ENCODE measurements at places on chromosomes 12 and 14.

- no peak for DNase-seq
Observed at GRCh38 chr12:112419297-112420133, 768 bp downstream of the PTPN11 start.

GRCh38 chr12:124445121-124445718 is 122.2 kb downstream of the NCOR2 start:
- no peak for DNase-seq

DNA sequence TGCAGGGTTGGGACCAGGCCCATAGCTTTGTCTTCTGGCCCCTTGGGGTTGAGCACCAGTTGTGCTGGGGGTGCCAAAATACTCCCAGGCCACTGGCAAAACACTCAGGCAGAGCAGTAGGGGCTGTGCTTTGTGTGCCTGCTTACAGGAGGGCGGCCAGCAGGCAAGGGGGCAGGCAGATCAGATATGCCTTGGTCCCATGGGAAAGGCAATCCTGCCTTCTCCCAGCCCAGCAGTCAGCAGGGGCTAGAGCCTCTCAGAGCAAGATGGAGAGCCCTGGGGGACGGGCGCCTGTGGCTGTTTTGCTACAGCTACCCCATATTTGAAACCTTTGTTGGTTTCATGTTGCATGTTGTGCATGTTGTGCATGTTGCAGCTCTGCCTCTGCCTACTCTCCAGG is 36.2 kb upstream of the TMX1 start:
- DNase-seq, result no peak

GRCh38 chr14:81516986-81517797 is 16.5 kb downstream of the SEL1L start:
- DNase-seq, result no peak

DNA sequence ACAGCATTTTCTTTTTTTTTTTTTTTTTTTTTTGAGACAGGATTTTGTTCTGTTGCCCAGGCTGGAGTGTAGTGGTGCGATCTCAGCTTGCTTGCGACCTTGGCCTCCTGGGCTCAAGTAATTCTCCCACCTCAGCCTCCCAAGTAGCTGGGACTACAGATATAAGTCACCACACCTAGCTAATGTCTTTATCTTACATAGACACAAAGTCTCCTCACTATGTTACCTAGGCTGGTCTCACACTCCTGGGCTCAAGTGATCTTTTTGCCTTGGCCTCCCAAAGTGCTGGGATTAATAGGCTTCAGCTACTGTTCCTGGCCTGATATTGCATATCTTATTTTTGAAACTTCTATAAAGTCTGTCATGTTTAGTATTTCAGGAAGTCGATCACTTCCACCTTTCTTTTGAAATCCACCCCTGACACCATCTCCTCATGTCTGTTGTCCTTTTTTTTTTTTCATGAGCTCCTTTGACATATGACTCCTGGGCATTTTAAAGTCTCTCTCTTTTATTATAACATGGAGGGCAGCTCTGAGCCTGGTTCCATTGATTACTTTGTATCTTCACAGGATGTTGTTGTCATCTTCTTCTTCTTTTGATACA is 5.9 kb upstream of the A2ML1 start:
- no peak for DNase-seq

DNA sequence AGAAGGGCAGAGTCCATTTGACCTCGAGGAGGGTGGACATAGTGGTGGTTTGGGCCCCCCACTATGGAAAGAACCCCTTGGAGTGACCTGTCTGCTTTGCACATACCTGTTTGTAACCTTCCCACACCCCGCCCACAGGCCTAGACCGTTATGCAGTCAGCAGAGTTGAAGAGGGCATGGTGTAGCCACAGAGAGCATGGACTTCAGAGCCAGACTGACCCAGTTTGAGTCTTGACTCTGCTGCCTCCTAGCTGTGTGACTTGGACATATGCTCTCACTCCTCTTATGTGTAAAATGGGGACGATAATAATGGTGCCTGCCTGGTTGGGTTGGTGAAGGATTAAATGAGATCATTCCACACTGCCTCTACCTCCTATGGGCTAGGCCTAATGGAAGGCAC is 40.9 kb upstream of the NOS1 start:
- no peak for DNase-seq

All from GM10248 (cell line).